ENCODE measurements at places on chromosomes 3 and 15.

DNA sequence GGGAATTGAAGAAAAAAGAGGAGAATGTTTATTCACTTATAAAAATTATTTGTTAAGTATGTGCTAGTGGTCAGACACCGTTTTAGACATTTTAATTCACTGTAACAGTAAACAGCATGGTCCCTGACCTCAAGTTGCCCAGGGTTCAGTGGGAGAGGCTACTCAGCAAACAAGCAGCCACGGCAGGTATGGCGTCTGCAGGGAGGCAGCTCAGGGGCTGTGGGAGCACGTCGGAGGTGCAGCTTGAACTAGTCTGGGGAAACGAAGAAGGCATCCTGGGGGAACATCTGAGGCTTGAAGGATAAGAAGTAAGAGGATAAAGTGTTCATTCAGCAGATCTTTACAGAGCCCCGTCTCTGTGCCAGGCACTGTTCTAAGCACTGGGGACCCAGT, 66.0 kb downstream of the CRTC3 start:
- no peak for DNase-seq

DNA sequence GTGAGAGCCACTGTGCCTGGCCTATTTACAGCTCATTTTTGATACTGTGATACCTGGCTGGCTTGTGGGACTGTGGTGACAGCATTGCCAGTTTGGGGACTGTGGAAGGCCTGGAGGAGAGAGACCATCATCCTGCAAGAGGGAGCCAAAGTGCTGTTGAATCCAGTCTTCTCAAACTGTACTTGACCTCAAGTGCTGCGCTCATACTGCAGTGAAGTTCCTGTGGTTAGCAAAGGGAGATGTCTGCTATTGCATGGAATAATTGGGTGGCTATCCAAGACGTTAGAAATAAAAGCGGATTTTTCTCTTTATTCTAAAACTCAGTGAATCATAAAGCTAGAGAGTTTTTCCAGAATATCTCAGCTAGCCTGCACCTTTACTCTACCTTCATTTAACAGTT, 83.4 kb downstream of the CCK start:
- no peak for DNase-seq

DNA sequence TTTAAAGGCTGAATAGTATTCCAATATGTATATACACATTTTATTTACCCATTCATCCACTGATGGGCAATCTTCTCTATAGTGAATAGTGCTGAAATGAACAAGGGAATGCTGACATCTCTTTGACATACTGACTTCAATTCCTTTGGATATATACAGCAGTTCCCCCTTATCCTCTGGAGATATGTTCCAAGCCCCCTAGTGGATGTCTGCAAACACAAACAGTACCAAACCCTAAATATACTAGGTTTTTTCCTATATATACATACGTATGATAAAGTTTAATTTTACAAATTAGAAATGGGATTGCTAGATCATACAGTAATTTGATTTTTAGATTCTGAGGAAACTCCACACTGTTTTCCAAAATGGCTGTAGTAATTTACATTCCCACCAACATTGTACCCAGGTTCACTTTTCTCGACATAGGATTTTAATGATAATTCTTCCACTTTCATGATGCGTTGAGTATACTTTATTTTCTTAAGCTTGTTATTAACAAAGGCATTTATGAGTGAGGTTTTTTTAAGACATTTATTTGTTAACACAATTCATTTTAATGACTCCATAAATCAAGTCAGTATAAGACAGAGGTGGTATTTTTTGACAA, 38.2 kb downstream of the VPS13C start:
- DNase-seq = no peak

DNA sequence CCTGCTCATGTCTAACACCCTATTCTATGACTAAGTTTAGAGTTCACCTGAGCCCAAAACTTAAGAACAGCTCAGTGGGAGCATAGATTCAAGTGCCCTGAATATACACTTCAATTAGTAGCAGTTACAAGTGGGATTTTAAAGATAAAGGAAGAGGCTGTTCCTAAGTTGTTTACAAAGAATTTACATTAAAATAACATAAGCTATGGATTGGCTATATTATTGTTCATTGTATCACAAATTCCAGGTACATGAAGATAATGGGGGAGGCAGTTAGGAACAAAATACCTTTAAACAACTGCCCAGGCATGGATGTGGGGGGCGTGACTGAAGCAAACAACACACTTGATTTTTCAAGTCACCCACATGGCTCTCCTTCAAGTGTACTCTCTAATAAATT, 52.7 kb downstream of the ROPN1B start:
- no peak for DNase-seq

- no peak for DNase-seq
Observed at GRCh38 chr3:29552051-29552450, 271.2 kb downstream of the RBMS3 start.

GRCh38 chr15:45429941-45430792, 51.8 kb upstream of the GATM start:
- no peak for DNase-seq

DNA sequence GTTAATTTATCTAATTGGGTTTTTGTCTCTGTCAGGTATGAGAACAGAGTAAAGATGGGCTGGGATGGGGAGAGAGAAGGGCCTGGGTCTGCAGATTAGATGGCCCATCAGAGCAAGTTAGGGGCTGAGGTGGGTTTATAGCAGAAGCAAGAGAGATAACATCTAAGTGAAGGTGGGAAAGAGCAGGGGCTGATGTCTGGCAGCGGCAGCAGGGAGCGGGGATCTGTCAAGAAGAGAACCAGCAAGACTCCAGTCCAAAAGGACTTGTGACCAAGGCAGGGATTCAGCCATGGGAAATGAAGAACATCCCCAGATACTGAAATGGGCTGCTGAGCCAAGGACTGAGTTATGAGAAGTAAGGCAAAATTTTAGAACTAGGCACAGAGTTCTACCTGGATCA, 320.6 kb upstream of the TBL1XR1 start:
- DNase-seq = no peak

DNA sequence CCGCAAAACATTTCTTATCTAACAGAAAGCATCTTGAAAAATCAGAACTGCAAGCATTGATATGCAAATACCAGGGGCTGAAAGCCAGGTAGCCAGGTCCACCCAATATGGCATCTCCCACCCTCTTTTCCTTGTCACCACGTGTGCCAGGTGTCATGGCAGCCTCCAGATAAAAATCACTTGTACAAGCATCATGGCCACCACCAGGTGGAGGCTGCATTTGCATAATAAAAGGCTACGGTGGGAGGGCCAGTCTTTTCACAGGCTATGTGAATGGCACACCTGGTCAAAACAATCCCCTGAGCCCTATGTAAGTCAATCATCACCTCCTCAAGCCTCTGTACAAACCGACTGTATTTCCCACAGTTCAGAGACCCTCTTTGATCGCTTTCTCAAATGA, 1233.1 kb upstream of the ALCAM start:
- no peak for DNase-seq

GRCh38 chr3:57397175-57398026, 104.9 kb upstream of the ASB14 start:
- no peak for DNase-seq

DNA sequence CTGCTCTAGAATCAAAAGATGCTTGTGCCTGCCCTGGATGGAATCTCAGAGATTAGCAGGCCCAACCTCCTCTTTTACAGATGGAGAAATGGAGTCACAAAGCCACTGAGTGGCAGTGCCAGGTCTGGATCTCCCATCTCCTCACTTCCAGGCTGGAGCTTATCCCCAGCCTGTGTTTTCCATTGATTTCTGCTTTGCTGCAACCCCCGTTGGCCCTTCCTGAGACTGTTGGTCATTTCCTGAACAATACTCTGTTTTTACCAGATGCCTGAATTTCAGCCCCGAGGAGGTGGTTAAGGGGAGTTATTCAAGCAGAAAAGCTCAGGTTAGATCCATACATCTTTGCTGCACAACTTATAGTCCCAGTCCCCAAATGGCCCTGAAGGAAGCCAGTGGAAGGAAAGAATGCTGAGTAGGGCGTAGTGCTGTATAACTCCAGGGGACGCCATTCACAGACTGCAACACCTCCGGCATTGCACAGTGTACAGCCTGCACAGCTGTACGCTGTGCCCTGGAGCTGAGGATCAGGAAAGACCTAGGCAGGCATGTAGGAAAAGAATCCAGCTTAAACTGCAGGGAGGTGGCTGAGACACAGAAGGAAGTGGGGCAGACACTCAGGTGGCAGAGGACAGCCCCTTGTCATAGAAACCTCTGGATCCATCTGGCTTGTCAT, 77.5 kb downstream of the RPLP1 start:
- DNase-seq = no peak

DNA sequence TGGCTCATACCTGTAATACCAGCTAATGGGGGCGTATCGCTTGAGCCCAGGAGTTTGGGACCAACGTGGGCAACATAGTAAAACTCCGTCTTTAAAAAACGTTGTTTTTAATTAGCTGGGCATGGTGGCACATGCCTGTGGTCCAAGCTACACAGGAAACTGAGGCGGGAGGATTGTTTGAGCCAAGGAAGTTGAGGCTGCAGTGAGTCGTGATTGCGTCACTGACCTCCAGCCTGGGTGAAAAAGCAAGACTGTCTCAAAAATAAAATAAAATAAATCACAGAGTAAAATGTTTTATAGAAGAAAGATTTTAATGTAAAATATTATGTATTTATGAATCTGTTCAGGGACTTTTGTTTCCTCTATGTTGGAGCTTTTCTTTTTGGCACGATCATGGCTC, 15.3 kb upstream of the STRIT1 start:
- no peak for DNase-seq

DNA sequence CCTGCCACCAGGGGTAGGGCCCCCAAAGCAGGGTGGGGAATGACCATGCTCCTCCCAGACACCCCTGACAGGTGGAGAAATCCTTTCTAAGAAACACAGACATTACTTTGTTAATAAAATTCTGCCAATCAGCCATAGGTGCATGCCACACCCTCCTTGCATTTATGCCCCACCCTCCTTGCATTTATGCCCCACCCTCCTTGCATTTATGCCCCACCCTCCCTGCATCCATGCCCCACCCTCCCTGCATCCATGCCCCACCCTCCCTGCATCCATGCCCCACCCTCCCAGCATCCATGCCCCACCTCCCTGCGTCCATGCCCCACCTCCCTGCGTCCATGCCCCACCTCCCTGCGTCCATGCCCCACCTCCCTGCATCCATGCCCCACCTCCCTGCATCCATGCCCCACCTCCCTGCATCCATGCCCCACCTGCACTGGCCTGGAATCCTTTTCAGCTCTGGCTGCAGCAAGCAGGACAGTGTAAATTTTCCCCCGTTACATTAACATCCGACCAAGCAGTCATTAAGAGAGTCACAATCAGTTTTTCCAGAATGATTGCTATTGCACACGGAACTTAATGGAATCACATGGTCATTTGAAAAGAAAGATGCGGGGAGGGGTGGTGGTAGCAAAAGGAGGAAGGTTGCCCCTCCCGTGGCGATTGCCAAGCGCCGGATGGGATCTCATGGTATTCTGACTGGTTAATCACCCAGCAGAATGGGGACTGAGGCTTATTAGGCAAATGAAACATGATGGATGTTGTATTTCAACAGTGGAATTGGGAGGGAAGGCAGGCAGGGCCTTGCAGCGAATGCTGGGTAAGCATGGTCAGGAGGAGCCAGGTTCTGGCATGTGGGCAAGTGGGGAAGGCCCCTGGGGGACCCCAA, 91.2 kb downstream of the TLE3 start:
- DNase-seq = no peak

DNA sequence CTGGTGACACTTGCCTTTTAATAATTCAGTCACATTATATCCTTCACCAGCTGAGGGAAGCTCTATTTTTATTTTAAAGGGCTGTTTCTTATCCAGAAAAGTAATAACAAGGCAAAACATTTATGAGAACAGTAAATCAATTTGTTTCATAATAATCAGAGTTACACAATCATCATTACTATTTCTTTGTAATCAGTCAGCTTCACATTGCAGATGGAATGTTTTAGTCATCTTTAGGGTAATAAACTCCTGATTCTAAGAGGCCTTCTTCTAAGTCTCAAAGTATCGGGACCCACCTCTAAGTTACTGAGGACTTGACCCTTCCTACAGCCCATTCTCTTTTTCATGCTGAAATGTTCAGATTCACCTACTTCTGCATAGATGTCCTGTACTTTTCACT, 298.3 kb upstream of the TGFBR2 start:
- no peak for DNase-seq

DNA sequence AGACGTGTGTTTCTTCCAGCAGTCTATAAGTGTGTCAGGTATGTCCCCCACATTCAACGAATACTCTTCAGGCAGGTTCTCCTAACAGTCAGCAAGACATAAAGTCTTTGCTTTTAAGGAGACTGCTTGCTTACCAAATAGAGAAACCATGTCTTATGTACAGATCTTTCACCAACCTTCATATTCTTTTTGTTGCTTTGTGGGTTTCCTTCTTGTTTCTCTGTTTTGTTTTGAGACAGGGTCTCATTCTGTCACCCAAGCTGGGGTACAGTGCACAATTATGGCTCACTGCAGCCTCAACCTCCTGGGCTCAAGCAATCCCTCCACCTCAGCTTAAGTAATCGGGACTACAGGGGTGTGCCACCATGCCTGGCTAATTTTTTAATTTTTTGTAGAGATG, 14.3 kb downstream of the DYNC1LI1 start:
- DNase-seq = no peak

GRCh38 chr3:180092889-180093288, 56.2 kb upstream of the PEX5L start:
- DNase-seq = no peak

GRCh38 chr3:174533286-174533685, 325.8 kb upstream of the NAALADL2 start:
- no peak for DNase-seq

GRCh38 chr3:161915418-161915750, 418.8 kb downstream of the OTOL1 start:
- DNase-seq = no peak

- DNase-seq = no peak
Observed at GRCh38 chr3:71907996-71908395, 123.0 kb upstream of the PROK2 start.

DNA sequence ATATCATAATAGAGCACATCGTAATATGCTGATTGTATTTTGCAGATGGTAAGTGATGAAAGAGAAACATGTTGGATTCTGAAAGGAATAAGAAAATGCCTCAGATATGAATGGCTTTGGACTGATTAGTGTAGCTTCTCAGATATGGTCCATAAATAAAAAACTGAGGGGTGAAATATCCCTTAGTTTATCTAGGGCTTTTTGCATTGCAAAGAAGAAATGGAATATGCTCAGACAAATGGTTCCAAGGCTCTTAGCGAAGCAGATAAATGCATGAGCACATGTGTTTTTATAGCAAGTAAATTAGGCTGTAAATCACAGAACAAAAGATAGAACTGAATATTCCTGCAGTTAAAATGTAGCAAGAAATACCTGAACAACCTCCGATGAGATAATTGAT, 820.9 kb upstream of the GRM7 start:
- DNase-seq = no peak

- no peak for DNase-seq
Observed at GRCh38 chr3:132592216-132592615, 4.9 kb upstream of the ACKR4 start.

- no peak for DNase-seq
Observed at GRCh38 chr15:40320931-40321371, 2.5 kb upstream of the INAFM2 start.

GRCh38 chr3:156820692-156821080, 5.5 kb upstream of the LEKR1 start:
- no peak for DNase-seq

Data from smooth muscle cell of the brain vasculature (primary cell).